ENCODE measurements at places on chromosomes 12 and 14.

GRCh38 chr12:114779186-114779585 is 95.2 kb upstream of the TBX3 start:
- no peak for DNase-seq

DNA sequence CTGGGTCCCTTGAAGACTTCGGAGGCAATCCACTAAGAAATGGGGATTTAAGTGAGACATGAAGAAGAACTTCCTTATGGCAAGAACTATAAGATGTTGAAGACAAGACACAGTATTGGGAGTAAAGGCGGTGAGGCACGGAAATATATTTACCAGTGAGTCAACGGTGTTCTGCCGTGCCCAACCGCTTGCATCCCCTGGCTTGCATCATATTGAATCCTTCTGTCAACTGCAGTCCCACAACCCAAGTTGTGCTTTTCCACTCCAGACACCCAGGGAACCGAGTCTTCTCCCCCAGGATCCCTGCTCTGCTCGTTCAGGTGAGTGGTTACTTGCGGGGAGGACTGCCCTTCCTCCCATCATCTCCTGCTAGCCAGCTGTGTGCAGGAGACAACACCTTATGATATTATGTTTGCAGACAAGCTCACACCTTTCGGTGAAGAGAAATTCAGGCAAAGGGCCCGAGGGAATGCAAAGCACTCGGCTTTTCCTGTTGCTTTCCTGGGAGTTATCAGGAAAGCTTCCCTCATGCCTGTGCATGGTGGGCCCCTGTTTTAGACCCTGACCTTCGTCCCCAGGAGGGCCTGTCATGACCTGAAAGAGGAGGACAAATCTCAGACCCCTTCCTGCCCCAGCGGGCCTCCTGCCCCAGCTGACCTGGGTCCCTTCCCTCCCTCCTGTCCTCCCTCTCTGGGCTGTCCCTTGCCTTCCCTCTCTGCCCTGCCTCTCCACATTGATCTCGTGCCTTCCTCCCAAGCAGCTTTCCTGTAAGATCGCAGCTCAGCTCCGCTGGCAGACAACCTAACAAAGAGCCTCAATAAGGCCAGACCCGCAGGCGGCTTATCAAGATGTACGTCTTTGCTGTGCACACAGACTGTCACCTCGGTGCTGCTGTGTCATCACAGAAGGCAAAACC is 4.3 kb upstream of the LRTM2 start:
- DNase-seq: no peak

GRCh38 chr12:104702565-104703139 is 245.9 kb downstream of the CHST11 start:
- DNase-seq: peak; percentile 85

DNA sequence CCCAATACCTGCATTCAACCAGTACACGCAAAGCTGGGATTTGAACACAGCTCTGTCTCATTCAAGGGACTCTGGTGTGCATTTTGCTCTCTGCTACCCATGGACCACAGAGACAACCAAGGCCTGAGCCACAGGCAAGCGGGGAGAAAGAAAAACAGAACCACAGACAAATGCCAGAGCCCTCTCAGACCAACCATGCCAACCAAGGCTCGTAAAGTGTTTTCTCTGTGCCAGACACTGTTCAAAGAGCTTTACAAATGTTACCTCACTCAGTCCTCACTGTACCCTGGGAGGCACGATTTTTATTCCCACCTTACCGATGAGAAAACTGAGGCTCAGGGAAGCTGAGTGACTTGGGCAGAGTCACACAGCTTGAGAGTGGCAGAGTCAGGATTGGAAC is 32.4 kb upstream of the EML1 start:
- DNase-seq: no peak

DNA sequence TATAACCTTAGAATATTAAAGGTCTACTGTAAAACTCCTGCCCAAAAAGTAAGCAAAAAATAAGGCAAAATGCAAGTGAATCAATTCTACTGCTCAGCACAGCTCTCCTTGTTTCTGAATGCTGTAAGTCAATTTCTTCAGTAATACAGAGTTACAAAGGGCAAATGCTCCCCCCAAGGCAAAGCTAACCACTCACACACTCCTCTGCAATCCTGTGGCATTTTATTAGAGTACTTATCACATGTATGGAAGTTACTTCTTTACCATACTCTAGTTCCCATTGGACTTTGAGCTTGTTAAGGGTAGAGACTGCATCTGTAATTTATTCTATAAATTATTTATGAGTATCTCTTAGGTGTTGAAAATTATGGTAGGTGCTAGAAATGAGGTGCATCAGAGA is 27.2 kb downstream of the SEL1L start:
- no peak for DNase-seq

GRCh38 chr12:30914986-30915591 is 11.5 kb upstream of the TSPAN11 start:
- no peak for DNase-seq

- DNase-seq: no peak
Measured at GRCh38 chr12:49264466-49264872, 413 bp upstream of the TUBA1C start.

- no peak for DNase-seq
Measured at GRCh38 chr14:104230946-104231345, 92.6 kb downstream of the KIF26A start.

DNA sequence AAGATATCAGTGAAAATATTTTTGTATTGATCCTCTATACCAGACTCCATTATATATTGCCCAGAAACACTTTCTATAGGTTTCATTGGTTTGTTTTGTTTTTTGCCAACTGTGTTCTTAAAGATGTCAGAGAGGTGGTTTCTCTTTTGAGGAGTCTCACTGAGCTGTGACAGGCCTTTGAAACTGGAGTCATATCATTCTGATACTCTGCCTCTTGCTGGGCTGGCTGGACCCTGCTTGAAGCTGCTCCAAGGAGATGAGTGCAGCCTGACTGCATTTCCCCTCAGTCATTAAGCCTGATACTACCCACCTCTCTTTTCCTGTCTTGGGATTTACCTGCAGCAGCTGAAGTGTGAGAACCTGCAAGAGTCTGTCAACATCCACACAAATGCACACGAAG is 16.4 kb upstream of the TAS2R30 start:
- no peak for DNase-seq

GRCh38 chr12:12024911-12025682 is 45.6 kb upstream of the BCL2L14 start:
- no peak for DNase-seq

DNA sequence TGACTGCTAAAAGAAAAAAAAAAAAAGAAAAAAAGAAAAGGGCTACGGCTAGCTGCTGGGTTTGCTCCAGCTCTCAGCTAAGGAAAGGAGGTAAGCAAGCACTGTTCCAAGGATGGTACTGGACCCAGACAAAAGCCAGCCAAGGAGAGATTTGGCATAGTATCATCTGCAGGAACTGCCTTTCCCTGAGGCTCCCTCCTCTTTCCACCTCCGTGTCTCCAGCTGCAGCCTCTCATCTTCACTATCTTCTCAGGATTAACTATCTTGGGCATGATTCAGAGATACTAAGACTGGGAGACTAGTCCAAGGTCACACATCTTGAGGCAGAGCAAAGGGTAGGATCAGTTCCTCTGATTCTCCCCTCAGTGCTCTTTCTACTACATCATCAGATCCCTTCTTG is 6.0 kb downstream of the KITLG start:
- DNase-seq: no peak

DNA sequence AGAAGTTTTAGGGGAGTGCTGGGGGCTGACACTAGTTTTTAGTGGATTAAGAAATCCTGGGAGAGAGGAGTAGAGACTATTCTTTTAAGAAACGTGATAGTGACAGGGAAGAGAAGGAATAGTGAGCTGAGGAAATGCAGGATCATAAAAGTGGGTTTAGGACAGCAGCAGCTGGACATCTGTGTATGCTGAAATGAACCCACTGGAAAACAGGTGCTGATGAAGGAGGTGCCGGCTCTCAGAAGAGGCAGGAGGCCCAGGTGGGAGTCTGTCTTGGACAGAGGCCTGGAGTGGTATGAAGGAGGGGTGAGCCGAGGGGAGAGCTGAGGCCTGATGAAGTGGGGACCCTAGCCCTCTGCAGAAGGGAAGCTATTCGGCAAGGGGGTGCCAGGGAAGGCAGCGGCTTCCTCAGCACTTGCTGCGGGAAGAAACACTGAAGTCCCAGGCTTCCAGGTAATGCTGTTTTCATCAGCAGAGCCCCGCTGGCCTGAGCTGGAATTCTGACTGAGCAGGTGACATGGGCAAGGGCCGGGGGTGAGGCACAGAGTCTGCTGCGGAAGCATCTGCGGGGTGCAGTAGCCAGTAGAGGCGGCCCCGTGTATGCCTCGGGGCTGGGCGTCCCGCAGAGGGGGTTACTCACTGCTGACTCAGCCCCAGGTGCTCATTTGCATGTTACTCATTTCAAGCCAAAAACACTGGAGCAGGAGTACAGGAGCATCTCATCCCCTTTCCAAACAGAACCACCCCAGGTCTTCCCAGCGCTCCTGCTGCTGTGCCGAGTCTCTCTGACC is 89.7 kb downstream of the TMCC3 start:
- no peak for DNase-seq

DNA sequence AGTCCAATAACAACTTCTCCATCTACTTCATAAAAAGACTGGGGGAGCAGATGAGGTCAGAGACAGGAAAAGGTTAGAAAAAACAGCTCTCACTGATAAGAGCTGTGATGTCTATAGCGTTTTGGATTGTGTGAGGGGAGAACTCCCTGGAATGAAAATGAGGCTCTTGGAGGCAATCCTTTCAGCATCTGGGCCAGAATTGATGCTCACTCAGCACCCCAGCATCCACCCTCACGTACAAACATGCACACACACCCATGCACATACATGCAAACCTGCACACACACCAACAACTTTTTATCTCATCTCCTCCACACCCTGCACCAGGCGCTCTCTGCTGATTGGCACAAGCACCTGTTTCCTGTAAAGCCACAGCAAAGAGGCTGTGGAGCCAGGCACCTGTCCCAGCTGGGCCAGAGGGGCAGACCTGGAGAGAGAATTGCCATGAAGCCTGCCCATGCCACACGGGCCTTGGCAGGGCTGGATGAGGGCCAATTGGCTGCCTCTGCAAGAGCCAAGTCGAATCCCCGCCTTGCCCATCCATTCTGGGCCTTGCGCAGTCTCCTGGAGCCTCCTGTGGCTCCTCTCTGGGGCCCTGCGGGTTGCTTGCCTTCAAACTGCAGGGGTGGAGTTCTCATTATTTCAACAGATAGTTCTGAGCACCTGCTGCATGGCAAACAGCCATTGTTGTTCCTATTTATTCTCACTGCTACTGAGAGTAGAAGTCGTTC is 53.1 kb downstream of the SYNE3 start:
- DNase-seq: no peak

DNA sequence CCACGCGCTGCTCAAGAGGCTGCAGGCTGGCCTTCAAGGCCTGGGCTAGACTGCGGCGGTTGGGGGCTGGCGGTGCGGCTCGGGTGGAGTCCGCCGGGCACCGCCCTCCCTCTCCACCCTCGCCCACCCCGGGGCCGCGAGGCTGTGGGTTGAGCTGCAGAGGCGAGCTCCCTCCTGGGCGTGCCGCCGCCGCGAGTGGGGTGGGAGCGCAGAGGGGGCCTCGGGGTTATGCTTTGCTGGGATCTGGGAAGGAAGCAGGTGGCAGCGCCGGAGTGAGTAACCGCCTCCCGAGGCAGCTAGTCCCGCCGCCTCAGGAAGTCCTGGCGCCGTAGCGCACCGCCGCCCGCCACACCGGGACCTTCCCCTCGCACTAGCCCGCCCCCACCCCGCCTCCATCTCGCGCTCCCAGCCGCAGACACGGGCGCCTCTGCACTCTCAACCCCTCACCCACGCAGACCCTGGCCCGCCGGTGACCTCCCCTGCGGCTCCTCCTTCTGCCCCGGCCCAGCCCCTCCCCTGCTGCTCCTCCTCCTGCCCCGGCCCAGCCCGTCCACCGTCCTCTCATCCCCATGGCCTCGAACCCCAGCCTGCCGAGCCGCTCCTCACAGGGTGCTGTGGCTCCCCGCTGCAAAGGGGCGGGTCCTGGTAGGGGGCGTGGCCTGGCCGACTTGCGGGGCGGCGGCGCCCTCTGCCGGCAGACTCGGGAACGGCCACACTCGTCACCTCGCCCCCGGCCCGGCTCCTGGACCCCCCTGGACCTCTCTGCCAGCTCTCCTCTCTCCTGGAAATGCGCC is 16.6 kb downstream of the TAMALIN start:
- no peak for DNase-seq

- no peak for DNase-seq
Measured at GRCh38 chr12:52901715-52902541, 2.9 kb downstream of the KRT8 start.

- no peak for DNase-seq
Measured at GRCh38 chr14:64444984-64445845, 20.1 kb upstream of the AKAP5 start.

DNA sequence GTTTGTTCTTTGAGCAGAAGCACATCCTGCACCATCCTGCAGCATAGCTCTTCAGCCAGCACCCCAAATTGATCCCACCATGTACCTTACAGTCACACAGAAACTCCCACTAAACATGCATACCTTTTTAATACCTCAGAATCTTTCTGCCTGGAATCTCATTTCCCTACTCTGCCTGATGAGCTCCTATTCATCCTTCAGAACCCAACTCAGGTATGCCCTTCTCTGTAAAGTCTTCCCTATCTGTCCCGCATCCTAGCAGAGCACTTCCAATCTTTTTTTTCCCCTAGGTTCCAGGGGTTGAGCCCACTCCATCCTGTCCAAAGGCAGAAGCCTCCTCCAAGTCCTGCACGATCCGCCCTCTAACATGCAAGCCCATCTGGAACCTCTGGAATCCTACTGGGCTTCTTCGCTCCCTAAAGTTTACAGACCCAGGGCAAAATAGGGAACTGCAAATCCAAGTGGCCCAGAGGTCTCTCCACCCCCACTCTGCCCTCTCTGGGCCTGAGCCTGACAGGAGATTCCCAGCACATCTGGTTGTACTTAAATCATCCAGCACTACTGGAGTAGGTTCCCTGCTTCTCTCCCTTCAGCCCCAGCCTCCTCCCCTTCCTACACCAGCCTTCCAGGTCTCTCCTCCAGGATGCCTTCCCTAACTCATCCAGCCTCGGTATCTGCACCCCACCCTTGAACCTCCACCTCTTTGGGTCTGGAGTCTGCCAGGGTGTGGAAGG is 4.1 kb upstream of the FIGNL2 start:
- peak; percentile 5 for DNase-seq

- DNase-seq: no peak
Measured at GRCh38 chr12:22731236-22731635, 106.3 kb downstream of the ETNK1 start.

DNA sequence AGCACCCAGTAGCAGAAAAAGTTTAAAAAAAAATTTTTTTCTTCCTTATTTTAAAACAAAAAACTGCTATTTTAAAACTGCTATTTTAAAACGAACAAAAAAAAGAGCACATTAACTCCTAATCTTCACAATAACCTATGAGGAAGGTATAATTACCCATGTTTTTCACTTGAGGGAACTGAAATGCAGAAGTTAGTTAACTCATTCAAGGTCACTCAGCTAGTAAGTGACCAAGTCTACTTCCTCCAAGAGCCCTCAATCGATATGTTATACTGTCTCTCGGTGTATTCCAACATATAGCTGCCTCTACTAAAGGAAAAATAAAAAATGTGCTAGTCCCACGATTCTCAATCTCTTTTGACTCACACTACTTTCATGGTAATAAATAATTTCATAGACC is 7.8 kb downstream of the RPAP3 start:
- no peak for DNase-seq

DNA sequence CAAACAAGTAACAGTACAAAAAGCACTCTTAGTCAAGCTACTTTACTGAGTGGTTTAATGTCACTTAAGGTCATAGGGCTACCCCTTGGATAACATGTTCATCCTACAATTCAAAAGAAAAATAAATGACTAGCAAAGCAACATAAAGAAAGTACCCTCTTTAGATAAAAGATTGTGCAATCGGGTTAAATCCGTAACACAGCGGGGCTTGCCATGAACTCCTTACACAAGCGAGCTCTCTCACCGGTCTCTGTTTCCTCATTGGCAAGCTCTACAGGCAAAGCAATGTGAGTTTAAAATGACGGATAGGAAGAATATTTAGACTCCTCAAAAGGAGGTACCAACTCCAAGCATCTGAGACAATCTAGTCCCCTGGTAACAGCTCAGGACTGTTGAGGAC is 140.6 kb downstream of the EGLN3 start:
- DNase-seq: no peak
